ENCODE measurements at places on chromosomes 3 and 15.

GRCh38 chr3:151062611-151063010 is 22.9 kb upstream of the MED12L start:
- no peak for DNase-seq

DNA sequence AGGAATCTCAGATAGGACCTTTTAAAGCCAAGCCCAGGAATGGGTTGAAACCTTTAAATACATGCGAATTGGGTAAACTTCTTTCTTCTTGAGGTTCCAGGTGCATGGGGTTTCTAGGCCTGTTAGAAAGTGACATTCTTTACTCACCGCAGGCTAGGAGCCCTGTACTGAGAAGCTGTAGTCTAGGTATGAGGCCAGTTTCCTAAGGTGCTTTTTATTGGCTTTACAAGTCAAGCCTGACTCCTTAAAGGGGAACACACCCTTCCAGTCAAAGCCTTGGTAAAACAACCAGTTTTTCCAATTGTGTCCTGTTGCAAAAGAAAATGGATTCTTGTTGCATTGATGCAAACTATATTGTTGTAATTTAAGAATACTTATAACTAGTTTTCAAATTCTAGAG is 76.1 kb upstream of the ATP11B start:
- no peak for DNase-seq

GRCh38 chr3:195566797-195567196 is 16.9 kb downstream of the APOD start:
- no peak for DNase-seq

DNA sequence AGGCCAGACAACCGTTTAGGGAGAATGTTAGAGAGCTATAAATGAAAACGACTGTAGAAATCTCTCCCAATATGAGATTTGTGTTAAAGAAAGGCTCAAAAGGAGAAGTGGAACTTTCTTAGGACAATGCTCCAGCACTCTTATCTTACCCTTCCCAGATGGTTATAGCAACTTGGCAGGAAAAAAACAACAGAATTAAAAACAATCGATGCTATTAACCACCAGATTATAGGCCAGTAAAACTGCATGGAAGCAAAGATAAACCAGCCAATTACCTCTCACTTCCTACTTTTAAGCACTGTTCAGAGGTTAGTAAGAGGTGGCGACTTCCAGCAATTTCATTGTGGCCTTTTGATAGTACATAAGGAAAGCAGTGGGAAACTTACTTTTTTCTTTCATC is 72.9 kb downstream of the TMCC1 start:
- DNase-seq = no peak

DNA sequence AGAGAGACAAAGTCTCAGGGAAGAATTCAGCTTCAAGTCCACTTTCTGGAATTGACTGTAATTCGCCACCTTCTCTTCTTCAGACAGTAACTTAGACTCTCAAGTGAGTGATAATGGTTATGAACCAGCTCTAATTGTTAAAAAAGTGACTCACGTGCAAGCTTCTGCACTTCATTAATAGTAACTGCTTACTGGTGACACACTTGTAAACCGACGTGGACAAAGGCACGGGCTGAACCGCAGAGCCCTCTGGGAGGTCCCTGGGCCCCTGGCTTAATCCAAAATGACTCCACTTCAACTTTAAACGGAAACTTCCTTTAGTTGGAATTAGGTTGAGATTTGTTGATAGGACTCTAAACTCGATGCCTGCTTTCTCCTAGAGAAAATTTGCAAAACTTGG is 17.0 kb downstream of the MUC4 start:
- no peak for DNase-seq

DNA sequence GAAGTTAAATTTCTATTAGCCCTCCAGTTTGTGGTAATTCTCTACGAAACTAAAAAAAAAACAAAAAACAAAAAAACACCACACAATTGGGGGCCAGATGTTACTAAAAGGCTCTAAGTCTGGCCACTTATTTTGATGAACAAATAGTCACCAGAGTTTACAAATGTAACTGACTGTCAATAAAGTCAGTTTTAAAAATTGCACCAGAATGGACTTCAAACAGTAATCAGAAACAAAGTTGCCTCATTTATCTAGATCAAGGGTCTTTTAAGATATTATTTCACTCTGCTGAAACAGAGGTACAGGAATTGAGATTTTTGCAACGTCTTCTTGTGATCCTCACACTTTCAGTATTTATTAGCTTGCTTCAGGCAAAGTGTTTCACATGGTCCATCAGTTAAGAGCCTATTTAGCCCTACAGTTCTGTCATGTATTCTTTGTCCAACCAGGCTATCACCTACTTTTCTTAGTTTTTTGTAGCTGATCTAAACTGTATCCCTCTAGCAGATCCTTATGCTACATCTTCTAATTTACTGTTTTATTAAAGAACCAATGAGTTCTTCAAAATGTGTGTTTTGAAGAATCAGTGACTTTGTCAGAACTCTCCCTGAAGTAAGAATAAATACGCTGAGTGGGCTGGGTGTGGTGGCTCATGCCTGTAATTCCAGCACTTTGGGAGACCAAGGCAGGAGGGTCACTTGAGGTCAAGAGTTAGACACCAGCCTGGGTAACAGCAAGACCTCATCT is 74.7 kb downstream of the ANKRD28 start:
- no peak for DNase-seq

DNA sequence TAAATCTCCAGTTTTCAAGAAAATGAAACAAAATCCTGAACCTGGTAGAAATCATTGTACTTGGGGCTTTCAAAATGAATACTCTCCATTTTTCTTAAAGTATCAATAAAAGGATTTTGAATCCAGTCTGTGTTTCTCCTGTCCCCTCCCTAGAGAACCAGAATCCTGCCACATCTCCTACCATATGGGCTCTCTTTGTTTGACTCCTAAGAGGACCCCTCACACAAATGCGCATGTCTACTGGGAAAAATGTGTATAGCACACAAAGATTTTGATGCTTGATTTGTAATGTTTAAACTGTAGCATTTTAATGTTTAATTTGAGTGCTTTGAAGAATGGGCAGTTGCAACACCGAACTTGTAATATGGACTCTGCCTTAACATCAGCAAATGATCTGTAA is 25.9 kb downstream of the LRRC3B start:
- no peak for DNase-seq

- DNase-seq = no peak
These were observed 140.2 kb upstream of the RBMS3 start for GRCh38 chr3:29140666-29141065.

GRCh38 chr3:71001303-71001830 is 582.2 kb downstream of the FOXP1 start:
- DNase-seq = no peak

DNA sequence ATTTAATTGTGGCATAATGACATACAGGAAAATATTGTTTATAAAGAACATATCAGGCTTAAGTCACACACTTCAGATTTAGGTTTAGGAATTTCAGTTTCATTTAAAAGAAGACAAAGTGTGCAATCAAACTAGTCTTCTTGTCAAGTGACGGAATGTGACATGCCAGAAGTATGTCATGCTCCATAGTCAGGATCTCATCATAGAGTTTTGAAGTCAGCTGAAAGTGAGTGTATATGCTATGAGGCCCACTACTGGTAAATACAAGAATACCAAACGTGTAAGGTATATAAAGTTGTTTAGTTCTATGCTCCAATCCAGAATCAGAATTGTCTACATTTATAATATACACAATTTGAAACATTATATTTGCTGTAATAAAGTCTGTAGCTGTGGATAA is 988.4 kb downstream of the TBL1XR1 start:
- DNase-seq = no peak

DNA sequence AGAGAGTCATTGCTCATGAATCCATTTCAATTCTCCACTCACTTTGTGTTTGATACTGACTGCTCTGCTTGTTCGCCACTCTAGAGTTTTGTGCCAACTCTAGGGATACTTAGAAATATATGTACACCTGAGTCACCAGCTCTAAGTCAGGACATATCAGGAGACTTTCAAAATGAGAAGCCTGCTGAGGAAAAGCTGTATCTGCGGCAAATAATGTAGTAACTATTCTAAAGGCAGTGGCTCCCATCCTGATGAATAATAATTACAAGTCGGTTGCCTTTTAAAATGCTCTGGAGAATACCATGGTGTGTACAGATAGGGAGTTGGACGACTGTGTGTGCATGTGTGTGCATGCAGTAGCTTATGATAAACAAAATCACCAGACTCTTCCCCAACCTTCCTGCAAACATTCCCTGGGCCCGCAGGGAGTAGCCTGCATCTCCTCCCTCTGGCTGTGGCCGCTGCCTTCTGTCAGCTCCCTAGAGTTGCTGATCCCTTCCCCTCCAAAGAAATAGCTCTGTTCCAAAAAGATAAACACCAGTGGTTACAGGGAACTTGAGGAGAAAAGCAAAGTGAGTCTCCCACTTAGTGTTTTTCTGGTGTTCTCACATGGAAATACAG is 346.3 kb upstream of the UMPS start:
- DNase-seq = no peak

All from activated CD4-positive, CD25-positive, alpha-beta regulatory T cell treated with anti-CD3 and anti-CD28 coated beads, Interleukin-2, amount 50 U/mL, for 72 hours (primary cell).